ENCODE measurements at places on chromosomes 13 and 19.

DNA sequence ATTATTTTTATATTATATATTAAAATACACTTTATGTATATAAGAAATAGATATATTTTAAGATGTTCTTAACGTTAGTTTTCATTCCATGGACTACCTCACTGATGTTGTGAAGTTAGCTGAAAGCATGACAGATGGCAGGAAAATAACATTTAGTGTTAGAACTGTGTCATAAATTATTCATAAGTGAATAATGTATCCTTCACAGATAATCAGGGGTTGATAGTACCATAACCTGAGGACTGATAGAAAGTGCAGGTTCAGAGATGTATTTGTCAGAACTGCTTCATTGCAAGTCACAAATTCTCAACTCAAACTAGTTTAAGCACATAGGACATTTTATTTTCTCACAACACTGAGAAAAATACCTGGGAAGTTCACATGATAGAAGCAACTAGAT lies 14.6 kb upstream of the DIAPH3 start:
- no peak for DNase-seq

- DNase-seq = no peak
Measured at GRCh38 chr19:547836-548720, 4.2 kb downstream of the GZMM start.

DNA sequence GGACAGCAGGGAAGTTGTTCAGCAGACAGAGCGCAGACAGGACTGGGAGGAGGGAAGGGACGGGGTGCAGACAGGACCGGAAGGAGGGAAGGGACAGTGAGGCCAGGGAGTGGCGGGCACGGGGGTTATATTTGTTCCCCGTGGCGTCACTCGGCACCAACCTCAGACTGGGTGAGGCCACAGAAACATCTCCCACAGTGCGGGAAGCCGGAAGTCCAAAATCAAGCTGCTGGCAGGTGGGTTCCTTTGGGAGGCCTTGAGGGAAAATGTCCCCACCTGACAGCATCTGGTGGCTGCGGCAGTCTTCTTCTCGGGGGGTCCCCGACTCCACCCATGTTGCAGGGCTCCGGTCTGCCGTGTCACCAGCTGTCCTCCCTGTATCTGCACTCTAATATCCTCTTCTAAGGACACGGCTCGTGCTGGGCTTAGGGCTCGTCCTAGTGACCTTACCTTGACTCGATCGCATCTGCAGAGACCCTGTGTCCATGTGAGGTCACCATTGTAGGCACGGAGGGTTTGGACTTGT lies 133.0 kb downstream of the STK24 start:
- no peak for DNase-seq

DNA sequence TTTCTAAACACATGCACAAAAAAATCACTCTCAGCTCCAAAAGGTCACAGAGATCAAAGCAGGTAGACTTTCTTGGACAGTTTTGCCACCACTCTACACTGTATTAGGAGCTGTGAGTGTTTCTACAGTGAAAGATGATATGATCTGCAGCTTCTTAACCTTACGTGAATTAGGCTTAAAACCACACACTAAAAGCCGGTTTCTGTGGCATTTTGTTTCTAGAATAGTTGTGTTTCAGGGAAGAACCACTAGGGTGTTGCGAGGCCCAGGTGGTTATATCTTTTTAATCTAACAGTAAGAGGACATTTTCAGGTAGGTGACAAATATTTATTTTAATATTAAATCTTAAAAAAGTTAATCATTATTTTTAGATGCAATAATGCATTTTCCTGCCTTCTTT lies 216.4 kb downstream of the KLF5 start:
- no peak for DNase-seq

DNA sequence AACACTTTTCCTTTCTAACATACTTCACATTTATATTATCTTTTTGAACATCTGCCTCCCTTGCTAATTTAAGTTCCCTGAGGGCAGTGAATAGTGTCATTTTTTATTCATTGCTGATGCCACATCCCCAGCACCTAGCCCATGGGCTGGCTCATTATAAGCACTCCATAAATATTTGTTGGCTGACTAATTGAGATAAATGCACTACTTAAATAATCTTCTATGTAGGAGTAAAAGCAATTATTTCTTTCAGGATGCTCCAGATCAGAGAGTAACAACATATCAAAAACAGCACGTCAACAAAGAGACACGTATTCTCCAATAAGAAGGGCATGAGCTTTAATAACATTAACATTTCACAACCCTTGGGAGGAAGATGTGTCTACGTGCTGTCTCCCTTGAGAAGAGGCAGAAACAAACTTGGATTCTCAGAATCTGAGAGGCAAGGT lies 228.2 kb downstream of the LHFPL6 start:
- no peak for DNase-seq

DNA sequence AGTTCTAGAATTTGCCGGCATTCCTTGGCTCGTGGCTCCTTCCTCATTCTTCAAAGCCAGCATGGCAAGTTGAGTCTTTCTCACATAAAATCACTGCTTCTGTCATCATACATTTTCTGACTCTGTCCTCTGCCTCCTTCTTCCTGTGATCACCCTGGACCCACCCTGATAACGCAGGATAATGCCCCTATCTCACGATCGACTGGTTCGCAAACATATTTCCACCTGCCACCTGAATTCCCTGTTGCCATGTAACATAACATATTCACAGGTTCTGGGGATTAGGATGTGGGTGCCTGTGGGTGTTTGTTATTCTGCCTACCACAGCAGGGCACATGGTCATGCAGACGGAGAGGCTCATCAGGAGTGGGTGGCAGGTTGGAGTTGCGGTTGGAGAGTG lies 177.7 kb downstream of the NHLRC3 start:
- no peak for DNase-seq
